NCI-H1436 (cell line): ENCODE measurements at places on chromosomes 6 and 20.

DNA sequence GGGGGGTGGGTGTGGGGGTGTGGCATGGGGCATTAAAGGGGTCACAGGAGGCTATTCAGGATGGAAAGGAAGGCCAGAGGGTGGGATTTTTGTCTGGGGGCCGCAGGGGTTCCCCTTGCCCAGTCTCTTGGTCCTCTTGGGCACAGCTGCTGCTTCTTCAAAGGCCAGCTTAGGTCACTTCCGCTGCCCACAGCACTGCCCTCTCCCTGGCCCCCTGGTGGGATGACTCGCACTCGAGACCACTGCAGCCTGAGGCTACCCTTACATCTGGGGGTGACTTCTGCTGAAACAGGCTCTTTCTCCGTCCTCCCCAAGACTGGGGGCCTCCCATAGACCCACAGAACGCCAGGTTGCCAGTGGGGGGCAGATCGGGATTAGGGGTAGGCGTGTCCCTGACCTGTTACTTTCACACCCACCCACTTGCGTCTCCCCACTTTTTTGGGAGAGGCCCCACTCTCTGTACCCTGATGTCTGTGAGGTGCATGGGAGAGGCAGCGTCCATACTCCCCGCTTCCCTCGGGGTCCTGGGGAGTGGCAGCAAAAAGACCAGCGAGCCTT, 1.3 kb downstream of the LKAAEAR1 start:
- no peak for DNase-seq

GRCh38 chr20:61742097-61742825, 323.4 kb downstream of the TAF4 start:
- no peak for DNase-seq

DNA sequence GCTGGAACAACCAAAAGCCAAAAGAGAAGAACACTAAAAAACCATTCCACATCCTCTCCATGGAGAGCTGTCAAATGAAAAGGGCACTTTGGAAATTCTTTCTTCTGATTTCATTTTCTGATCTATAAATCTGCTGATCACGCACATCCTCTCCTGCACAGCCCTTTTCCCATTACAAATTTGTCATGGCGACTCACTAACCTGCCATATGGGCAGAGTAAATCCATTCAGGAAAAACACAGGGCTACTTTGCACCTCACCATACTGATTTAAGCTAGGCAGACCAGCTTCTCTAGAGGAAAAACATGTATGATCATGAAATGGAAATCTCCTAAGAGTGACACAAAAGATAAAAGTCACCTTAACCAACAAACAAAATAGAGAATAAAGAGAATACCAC, 26.0 kb downstream of the TOMM6 start:
- no peak for DNase-seq

DNA sequence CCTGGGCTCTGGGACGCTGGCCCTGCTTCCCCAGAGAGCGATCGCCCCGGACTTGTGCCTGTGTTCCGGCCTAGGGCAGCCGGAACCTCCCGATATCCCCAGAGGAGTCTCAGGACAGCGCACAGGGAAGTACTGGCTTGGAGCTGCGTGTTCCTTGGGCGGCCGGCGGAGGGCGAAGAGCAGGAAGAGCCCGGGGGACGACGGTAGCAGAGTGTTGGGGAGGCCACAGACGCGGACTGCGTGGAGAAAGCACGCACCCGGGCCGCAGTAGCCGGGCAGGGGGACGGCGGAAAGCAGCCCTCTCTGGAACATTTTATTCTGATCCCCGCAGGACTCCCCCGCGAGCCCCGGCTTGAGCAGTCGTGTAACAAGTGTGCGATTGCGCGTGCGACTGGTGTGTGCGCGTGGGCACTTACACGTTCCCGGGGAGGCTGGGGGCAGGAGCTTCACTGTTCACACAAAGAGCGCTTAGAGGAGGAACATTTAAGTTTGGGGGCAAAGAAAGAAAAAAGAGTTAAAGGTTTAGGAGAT, 36.1 kb downstream of the NCR2 start:
- DNase-seq: no peak

- DNase-seq: peak; percentile 22
Observed at GRCh38 chr6:147238164-147238563, 33.9 kb downstream of the STXBP5 start.

- no peak for DNase-seq
Observed at GRCh38 chr20:32971703-32972161, 32.5 kb downstream of the SUN5 start.

- no peak for DNase-seq
Observed at GRCh38 chr20:42267793-42268384, 649.7 kb upstream of the CHD6 start.

DNA sequence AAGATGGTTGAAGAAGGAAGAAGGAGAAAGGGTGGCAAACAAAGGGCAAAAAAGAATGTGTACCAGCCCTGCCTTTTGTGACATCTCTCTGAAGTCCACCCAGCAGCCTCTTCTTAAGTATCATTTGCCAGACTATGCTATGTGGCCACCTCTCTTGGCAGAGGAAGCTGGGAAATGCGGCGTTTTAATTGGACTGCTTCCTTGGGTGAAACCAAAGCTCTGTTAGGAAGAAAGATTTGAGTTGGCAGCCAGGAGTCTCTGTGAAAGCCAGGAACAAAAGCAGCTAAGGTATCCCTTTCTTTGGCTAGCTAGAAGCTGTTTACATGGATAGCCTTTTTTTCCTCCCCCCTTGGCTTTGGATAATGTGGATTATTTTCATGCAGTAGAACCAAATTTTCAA, 67.5 kb upstream of the GTSF1L start:
- no peak for DNase-seq

GRCh38 chr20:12072954-12073264, 155.2 kb downstream of the BTBD3 start:
- DNase-seq: no peak

- no peak for DNase-seq
Observed at GRCh38 chr20:20012541-20012940, 4.6 kb upstream of the NAA20 start.

DNA sequence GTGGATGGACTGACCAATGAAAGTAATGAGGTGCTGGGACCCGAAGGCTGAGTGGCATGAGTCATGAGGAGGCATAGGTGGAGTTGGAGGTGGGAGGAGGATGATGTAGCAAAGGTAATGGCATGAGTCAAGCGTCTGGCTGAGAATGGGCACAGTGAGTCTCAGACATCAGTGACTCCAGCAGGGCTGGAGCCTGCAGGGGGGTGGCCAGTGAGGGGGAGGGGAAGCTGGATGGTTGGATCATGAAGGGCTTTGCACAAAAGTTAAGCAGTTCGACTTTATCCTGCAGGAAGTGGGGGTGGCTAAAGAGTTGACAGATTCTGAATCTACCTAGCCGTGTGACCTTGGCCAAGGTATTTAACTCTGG, 99.0 kb upstream of the IYD start:
- DNase-seq: no peak

DNA sequence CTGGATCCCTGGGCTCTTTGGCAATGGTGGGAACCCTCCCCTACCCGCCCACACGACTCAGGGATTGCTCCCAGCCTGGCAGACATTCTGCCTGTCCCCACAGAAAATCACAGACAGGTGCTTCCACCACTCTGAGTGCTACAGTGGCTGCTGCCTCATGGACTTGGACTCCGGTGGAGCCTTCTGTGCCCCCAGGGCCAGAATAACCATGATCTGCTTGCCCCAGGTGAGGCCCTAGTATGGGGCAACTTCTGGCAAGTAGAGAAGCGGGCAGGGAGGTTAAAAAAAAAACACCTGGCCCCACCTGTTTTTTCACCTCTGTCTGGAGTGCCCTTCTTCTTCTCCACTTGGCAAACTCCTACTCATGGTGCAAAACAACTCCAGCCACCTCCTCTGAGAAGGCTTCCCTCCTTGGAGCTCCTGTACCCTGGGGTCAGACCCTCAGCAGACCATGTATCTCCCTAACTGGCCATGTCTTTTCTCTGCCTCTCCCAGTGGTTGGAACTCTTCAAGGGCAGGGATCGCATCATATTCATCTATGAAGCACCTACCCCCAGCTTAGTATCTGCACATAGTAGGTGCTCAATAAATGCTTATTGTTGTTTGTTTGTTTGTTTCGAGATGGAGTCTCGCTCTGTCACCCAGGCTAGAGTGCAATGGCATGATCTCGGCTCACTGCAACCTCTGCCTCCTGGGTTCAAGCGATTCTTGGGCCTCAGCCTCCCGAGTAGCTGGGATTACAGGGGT, 1.1 kb downstream of the CLPSL2 start:
- DNase-seq: no peak

GRCh38 chr6:152310371-152310954, 326.7 kb downstream of the SYNE1 start:
- DNase-seq: no peak

DNA sequence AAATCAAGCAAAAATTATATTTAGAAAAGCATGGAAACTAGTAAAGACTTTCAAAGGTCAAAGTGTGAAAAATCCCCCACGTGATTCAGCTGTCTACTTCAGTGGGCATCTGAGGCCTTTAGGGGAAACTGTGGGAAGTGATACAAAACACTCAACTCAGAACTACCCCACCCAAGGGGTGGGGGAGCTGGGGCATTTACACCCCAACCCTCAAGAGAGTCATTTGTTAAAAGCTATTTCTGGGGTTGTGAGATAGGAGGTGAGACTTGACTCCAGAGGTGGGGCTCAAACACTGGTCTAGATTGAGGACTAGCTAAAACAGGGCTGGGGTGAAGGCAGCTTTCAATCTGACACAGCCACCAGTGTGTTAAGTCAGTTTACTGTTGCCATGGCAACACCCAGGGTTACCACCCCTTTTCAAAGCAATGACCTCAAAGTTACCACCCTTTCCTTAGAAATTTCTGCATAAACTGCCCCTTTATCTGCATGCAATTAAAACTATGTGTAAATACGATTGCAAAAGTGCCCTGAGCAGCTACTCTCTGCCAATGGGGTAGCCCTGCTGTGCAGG, 9.9 kb upstream of the GTSF1L start:
- DNase-seq: no peak

DNA sequence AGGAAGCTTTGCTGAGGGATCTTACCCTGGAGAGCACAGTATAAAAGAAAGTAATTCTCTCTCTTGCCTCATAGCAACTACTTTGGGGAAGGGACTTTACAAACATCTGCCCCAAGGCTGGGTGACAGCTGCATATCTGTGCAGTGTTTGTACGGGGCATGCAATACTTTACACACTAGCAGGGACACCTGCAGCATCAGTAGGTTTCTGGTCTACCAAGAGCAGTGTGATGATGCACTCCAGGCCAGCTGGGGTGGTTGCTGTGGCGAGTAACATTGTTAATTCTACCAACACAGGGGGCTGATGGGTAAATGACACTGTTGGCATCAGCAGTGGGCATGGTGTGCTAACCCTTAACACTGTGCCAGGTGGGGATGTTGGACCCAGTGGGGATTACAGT, 48.0 kb downstream of the ADTRP start:
- DNase-seq: no peak

DNA sequence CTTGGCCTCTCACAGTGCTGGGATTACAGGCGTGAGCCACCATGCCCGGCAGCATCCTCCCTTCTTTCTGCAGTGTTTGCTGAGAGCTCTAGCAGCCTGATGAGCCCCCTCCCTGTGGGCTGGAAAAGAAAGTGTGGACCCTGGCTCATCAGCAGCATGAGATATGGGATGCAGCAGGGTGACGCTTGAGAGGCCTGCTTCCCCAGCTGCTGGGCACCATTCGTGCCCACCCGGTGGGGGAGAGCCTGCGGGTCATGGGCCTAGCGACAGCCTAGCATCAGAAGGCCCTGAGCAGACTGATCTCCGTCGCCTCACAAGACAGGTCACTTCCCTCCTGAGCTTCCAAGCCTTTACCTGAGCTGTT, 16.0 kb upstream of the CCDC167 start:
- DNase-seq: no peak

DNA sequence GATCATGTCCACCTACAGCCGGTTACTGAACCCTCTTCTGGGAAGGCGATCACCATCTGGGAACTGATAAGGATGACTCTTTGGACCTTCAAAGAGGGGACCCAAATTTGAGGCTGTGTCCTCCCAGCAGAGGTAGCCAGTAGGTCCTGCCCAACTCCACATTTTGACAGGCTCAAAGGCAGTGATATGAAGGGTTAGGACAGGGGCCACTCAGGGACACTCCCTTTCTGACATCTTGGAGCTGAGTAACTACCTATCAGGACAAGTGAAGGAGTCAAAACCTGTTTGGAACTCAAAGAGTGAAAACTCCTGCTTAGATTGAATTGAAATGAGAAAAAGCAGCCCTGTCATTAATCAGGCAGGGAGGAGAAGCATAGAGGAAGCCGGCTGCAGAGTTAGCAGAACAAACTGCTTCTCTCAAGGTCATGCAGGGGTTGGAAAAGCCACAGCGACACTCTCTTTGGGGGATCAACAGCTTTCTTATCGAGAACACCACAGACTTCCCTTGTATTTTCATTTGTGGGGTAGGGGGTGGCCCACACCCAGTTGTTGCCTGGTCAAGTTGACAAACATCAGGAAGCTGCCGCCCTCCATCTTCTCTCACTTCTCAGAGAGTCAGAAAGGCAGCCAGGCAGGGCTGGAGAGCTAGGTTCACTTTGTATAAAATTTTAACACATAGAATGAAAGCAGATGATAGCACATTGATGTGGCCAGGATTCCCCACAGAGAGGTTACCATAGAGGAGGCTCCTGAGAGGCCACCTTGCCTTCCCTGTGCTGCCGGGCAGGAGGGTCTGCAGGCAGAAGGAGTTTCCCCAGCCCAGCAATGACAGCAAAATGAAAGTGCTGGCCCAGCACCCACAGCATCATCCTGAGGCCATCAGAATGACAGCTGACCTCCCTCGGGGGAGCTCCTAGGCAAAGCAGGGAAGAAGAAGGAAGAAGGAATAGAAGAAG, 47.6 kb downstream of the AGPAT4 start:
- DNase-seq: no peak

DNA sequence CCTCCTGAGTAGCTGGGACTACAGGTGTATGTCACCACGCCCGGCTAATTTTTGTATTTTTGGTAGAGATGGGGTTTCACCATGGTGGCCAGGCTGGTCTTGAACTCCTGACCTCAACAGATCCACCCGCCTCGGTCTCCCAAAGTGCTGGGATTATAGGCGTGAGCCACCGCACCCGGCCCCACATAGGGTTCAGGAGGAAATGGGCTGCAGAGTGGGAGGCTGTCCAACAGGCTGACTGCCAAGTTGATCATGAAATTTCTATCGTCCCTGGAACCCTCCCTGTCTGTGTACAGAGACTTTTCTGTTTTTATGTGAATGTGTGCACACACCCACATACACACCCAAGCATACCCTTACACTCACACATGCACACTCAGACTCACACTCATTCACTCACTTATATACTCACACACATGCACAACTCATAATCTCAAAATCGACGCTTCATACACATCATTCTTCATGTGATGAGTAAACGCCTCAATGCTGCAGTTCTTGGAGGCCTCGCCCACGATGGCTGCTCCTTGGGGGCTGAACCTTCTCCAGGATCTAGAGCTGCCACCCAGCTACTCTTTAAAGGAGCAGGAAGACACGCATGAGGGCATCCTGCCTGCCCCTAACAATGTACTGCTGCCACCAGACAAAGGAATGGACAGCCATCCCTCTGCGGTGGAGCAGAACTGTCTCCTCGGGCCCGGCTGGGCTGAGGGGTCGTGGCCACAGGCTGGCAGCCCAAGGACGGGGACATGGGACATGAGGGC, 35.6 kb downstream of the SUN5 start:
- no peak for DNase-seq
